ENCODE measurements at places on chromosomes 3 and 15.

DNA sequence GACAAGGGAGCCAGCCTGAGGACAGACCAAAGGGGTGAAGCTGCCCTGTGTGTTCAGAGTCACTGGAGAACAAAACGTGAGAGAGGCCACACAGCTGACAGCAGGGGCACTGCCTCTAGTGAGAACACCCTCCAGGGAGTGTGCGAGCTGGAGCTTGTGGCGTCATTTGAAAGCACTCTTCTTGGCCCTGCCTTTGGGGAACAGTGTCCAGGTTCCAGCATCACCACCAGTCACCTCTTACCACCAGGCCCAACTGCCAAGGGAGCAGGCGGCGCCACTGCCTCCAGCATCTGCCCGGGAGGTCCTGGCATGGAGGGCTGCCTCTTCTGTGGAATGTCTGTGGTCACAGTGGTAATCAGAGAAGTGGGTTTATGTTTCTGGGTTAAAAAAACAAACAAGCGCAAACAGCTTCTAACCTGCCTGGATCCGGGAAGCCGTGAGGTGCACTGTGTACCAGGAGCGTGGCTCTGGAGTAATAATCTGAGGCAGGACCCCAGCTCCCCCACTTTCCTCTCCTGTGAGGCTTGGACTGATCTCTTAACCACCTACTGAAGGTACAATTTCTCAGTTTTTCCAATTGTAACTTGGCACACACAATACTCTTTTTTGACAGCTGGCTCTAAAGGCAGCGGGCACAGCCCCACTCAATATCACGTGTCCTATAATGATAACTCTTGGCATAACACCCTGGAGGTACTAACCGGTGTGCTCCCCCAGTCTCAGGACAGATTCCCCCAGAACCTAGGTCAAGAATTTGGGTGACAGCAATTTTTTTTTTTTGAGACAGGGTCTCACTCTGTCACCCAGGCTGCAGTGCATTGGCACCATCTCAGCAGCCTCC, 32.2 kb upstream of the CDCP1 start:
- no peaks in the 10 kb centered on the region for H3K27me3 ChIP-seq
- no peaks in the 10 kb centered on the region for H3K36me3 ChIP-seq
- H3K4me3 ChIP-seq = no peak overlapping the region
- no peak for DNase-seq
- peak overlapping the region; percentile 12 for H3K27ac ChIP-seq

- H3K27me3 ChIP-seq = no peaks in the 10 kb centered on the region
- no peak overlapping the region for H3K27ac ChIP-seq
- H3K36me3 ChIP-seq = no peaks in the 10 kb centered on the region
- H3K4me3 ChIP-seq = no peak overlapping the region
- peaks cover under 1% of the 10 kb centered on the region for H3K4me1 ChIP-seq
These were observed 36.0 kb upstream of the IDH2 start for GRCh38 chr15:90138071-90138833.

GRCh38 chr3:186093271-186093900, 15.5 kb downstream of the ETV5 start:
- H3K4me1 ChIP-seq = peaks cover 18% of the 10 kb centered on the region
- H3K27ac ChIP-seq = no peak overlapping the region
- DNase-seq = no peak

DNA sequence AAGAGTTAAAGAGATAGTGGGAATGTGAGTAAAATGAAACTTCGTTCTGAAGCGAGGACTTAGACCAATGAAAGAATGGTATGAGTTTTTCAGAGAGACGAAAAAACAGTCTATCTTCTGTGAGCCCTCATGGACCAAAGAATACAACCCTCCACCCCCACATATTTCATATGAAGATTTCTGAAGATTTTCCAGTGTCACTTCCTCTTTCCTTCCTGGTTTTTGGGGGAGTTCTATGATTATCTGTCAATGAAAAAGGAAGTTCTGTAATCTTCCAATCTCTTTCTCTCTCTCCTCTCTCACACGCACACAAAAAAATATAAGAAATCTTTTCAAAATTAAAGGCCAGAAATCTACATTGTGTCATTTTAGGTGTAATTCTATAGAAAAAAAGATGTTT, 27.7 kb downstream of the CMSS1 start:
- no peak for DNase-seq
- H3K27me3 ChIP-seq = no peaks in the 10 kb centered on the region
- no peaks in the 10 kb centered on the region for H3K36me3 ChIP-seq
- peaks cover 7% of the 10 kb centered on the region for H3K4me1 ChIP-seq
- no peak overlapping the region for H3K4me3 ChIP-seq

DNA sequence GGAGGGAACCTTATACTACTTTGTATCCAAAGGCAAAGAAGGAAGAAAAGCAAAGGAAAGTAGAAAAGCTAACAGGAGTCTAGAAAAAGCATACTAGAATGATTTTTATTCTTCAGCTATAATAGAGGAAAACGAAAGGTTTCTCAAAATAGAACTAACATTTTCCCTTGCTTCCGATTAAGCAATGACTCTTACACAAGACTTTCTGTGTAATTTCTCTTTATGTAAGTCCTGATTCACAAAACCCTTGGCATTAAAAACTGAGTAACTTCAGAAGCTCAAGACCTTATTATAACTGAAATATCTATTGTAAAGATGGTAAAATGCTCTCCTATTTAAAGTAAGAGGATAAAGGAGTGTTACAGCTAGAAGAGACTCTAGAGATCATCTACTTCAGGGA, 97.4 kb downstream of the DTWD1 start:
- no peak overlapping the region for H3K27ac ChIP-seq
- DNase-seq = no peak
- H3K36me3 ChIP-seq = no peaks in the 10 kb centered on the region
- no peaks in the 10 kb centered on the region for H3K27me3 ChIP-seq
- no peaks in the 10 kb centered on the region for H3K4me1 ChIP-seq

DNA sequence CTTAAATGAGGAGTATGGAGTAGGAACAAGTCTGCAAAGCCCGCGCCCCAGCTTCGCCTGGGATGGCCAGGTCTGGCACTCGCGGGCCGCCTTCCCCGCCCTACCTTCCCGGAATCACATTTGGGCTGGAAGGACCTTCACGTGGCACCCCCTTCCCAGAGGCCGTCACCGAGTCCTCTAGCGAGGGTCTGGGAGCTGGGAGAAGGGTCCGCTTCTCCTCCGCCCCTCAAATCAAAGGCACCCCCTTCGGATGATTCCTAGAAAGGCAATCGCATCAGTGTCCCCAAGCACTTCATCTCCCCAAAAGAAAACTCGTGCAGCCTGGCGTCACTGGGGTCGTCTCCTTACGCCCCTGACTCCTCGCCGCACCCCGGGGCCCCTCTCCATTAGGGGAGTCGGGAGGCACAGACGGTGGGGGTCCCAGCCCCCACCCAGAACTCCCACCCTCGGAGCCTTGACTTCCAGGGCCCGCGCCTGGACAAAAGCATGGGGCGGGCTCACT, 380 bp downstream of the MYLK start:
- H3K4me1 ChIP-seq = peaks cover 3% of the 10 kb centered on the region
- H3K27ac ChIP-seq = no peak overlapping the region
- no peaks in the 10 kb centered on the region for H3K36me3 ChIP-seq
- H3K4me3 ChIP-seq = peak overlapping the region; percentile 44
